ENCODE measurements at places on chromosomes 12 and 14.

DNA sequence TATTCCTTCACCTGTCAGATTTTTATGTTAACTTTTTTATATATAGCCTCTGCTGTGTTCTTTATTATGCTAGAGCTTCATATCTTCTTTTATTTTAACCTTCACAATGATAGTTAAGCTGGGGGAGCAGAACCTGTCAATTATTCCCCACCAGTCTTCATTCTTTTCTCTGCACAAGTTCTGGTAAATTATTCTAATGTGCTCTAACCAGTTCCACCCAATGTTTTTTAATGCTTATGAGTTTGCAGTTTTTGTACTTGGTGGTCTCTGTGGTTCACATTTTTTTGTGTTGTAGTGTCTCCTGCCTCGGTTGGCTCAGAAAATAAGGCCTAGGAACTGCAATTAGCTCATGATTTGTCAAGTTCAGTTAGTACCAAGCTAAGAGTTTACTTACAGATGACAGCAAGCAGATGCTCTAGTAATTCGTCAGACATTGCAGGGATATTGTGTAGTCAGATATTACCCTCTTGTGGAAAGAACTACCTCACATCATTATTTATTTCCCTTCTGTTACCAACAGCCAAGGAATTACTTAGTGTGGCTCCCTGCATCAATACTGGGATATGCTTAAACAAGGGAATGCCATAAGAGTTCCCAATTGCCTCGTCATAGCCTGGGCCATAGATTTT, 14.5 kb downstream of the DYRK2 start:
- DNase-seq: no peak

DNA sequence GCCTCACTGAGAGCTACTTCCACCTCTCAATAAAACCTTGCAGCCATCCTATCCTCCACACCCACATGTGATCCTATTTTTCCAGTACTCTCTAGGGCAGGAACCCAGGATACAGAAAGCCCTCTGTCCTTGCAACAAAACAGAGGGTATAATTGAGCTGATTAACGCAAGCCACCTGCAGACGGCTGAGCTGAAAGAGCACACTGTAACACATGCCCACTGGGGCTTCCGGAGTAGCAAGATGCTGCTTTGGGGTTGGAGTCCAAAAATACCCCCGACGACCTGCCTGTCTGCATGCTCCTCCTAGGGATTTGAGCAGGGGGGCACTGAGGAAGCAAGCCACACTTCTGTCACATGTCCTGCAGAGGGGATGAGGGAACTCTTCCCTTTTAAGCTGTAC, 401.1 kb upstream of the FOXG1 start:
- no peak for DNase-seq

- no peak for DNase-seq
Observed at GRCh38 chr12:108833355-108833733, 24.0 kb downstream of the SSH1 start.

DNA sequence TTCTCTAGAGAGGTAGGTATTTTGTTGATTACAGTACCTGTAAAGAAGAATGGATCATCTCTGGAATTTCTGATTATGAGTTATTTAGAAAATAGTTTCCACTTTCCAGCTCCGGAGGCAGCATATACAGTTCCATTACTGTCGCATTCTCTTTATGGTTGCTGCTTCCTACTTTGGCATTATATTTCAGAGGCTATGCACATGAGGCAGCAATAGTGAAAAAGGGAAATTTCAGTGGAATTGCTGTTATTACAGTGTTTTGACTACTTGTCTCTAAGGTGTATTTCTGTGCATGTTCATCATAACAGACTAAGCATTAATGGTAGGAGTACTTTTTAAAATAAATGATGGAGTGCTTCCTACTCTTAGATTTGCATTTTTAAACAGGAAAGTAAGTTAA, 10.2 kb downstream of the GNG2 start:
- DNase-seq: no peak

All from OCI-M1 (cell line).